ENCODE measurements at places on chromosomes 2 and 18.

DNA sequence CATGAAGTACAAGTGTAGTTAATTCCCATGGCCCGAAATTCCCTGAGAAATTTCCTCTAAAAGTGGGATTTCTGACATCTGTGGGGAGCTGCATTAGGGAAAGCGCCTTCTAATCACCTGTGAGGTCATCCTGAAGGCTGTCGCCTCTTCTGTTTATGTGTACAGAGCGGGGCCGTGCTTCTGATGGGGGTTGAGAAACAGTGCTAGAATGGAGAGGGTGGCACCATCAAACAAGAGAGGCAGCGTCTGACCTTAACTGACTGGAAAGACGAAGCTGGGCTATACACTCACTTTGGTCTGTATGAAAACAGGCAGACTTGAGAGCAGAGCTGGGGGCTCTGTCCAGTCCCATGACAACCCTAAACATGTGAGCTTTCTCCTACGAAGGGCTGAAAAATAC, 44.2 kb upstream of the DNMT3A start:
- no peak for DNase-seq

GRCh38 chr2:204917089-204917701, 371.9 kb downstream of the PARD3B start:
- no peak for DNase-seq

GRCh38 chr2:210269148-210269547, 43.9 kb upstream of the ACADL start:
- no peak for DNase-seq

DNA sequence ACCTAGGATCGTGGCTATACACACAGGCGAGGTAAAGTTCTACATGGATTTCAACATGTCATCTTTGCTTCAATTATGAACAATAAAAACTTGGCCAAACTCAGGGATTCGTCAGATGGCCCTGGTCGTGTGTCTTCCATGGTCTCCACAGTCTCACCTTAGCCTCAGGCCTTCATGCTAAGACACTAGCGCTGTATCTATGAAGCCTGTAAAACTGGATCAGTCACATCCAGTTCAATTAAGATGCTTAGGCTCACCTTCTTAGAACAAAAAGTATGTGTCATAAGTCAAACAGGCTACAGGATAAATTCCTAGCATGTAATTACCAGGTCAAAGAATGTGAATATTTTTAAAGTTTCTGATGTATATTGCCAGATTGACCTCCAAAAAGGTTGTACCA, 113.7 kb upstream of the NRP2 start:
- no peak for DNase-seq

- no peak for DNase-seq
Measured at GRCh38 chr2:119478188-119478977, 45.9 kb downstream of the SCTR start.

DNA sequence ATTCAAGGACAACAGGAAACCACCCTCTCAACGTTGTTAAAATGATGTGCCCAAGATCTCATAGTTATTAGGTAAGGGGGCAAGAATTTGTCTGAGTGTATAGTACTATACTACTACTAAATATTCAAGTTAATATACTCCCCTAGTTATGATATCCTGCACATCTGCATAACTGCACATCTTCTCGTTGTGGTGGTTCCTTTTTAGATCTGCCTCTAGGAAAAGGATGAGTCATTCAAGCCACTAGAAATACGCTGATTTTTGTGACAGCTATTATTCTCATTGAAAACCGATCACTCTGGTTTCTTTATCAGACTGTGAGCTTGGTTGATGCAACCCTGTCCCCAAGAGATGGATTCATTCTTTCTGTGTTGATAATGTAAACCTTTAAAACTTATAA, 1067.0 kb upstream of the FANCL start:
- no peak for DNase-seq

DNA sequence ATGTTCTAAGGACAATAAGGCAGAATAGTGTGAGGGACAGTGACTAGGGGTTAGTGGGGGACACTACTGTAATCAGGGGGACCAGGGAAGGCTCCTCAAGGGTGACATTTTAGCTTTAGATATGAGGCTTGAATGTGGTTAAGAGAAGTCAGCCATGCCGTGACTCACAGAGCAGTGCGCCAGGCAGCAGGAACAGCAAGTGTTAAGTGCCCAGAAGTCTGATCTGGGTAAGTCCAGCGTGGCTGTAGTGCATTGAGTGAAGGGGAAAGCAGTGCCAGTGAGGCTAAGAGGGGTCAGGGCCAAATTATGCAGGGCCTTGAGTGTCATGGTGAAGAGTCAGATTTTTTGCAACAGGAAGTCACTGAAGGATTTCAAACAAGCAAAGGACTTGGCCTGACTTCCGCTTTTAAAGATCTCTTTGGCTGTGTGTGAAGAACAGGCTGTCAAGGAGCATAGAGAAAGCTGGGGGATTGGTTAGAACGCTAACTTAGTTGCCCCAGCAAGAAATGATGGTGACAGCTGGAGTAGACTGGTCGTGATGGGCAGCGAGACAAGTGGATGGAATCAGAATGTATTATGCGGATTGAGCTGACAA, 151.5 kb downstream of the MSH2 start:
- no peak for DNase-seq

DNA sequence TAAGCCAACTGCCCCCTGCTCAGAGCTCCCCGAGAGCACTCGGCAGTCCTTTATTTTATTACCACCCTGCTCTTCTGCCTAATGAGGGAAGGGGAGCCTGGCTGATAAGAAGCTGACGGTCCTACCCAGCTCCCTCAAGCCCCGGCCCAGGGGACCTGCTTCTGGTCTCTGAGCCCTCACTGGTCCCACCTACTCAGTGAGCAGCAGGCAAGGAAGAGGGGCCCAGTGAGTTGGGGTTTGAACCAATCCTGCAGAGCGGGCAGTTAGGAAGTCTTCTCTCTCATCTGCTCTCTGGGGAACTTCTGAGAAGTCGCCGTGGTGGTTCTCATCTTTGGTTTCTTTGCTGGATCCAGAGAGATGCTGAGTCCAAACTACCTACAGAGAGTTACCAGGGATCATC, 218.9 kb downstream of the NDUFA10 start:
- no peak for DNase-seq

GRCh38 chr18:2618009-2618408, 37.5 kb upstream of the SMCHD1 start:
- no peak for DNase-seq

DNA sequence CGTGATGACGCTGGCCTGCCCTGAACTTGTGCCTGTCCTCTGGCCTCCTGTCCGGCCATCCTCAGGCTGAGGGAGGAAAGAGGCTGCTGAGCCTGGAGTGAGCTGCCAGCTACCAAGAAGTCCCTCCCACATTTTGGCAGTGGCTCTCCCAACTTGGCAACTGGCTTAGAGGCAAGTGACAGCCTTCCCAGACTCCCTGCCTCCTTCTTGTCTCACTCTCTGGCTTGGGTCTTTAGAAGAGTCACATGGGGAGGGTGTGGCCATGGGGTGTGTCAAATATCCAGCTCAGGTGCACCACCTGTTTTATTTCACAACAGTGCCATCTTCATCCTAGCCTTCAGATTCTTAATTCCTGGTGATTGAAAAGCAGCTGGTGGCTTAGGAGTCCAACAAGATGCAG, 222.9 kb downstream of the PRKCE start:
- no peak for DNase-seq

DNA sequence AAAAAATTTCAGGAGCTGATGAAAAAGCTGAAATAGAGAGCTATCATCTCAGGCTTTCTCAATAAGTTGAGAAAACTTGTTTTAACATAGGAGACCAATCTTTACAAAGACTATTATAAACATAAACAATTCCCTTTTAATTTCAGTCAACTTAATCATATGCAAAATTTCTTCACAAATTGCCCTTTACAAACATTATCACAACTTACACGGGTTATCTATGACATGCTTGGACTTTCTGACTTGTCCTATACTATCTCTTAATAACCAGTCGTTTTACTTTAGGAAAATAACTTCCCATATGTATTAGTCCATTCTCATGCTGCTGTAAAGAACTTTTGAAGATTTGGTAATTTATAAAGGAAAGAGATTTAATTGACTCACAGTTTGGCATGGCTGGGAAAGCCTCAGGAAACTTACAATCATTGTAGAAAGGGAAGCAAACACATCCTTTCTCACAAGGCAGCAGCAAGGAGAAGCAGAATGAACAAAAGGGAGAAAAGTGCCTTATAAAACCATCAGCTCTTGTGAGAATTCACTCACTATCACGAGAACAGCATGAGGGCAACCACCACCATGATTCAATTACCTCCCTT, 1583.7 kb upstream of the CELF4 start:
- DNase-seq = no peak

DNA sequence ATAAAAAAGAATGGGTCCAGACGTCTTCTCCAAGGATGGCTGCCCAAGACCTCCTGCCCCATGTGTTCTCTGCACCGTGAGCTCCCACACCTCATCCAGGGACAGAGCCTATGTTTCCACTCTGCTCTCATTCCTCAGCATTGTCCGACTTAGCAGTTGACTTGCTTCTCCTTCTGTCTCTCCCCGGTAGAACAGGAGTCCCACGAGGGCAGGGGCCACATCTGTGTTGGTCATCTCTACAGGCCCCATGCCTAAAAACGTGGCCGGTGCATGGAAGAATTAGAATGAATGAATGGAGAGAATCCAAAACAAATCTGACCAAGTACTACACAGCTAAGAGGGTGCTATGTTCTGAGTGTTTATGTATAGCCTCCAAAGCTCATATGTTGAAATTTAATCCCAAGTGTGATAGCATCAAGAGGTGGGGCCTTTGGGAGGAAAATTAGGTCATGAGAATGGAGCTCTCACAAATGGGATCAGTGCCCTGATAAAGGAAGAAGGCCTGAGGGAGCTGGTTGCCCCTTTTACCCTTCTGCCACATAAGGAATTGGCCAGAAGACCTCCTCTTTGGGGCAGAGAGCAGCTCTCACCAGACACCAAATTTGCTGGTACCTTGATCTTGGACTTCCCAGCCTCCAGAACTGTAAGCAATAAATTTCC, 55.9 kb downstream of the FAM178B start:
- no peak for DNase-seq

- no peak for DNase-seq
Measured at GRCh38 chr2:32474381-32474780, 117.6 kb downstream of the BIRC6 start.

- DNase-seq = no peak
Measured at GRCh38 chr18:67092141-67092540, 424.4 kb downstream of the DSEL start.

All from activated CD4-positive, alpha-beta memory T cell treated with anti-CD3 and anti-CD28 coated beads for 36 hours (primary cell).